Left ventricle myocardium inferior (tissue), 1 donor: ENCODE measurements at places on chromosomes 16 and 17. TPM values are rescaled to one million over a fixed set of nuclear protein-coding genes. Genes with fewer than 3 reads are reported as not detected.

DNA sequence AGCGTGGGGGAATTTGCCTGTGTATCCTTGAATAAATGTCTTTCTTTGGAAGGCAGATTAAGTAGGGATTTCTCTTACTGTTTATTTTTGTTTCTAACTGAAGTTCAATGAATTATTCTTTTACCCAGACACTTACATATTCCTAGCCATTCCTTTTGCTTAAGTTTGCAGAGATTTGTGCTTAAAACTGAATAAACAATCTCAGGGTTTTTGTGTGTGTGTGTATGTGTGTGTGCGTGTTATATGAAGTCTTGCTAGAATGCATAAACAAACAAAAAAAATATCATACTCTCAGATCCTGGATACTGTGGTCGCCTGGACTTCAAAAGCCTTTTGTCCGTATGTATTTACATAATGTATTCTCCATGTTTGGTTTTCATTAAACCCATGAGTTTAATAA is 672.8 kb downstream of the MAF start:
- no peak overlapping the region for H3K27ac ChIP-seq
- no peaks in the 10 kb centered on the region for H3K27me3 ChIP-seq
- H3K4me3 ChIP-seq = no peak overlapping the region
- no peaks in the 10 kb centered on the region for H3K4me1 ChIP-seq
- H3K36me3 ChIP-seq = no peaks in the 10 kb centered on the region
- no peak for DNase-seq

GRCh38 chr16:62969711-62970318 is 933.6 kb upstream of the CDH8 start:
- no peak overlapping the region for H3K4me3 ChIP-seq
- DNase-seq = no peak
- H3K27ac ChIP-seq = no peak overlapping the region
- no peaks in the 10 kb centered on the region for H3K36me3 ChIP-seq
- H3K4me1 ChIP-seq = no peaks in the 10 kb centered on the region

- H3K27ac ChIP-seq = no peak overlapping the region
- H3K27me3 ChIP-seq = peaks cover 13% of the 10 kb centered on the region
- no peaks in the 10 kb centered on the region for H3K36me3 ChIP-seq
- H3K4me1 ChIP-seq = peaks cover 14% of the 10 kb centered on the region
- DNase-seq = peak; percentile 48
Measured at GRCh38 chr16:88088161-88088581, 136.9 kb downstream of the BANP start.

DNA sequence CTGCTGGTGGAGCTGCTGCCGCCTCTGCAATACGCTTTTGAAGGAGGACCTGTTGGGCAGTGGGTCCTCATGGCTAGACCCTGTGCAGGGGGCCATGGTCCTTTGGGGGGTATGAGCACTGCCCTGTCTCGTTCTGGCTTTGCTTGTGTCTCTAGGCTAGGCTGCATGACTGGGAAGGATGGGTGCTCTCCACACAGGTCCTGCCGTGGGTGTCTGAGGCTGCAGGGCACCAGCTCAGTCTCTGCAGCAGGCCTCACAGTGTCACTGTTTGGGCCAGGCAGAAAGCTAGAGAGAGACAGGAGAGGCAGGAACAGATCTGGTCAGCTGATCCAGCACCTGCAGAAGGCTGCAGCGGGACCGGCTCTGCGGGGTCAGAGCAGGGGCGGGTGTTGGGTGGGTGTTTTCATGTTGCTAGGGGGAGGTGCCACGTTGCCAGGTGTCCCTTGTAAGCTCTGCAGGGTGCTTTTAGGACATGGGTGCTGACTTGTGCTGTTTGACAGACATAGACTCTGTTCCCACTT is 111.4 kb downstream of the SNX29 start:
- no peaks in the 10 kb centered on the region for H3K27me3 ChIP-seq
- peak; percentile 58 for DNase-seq
- peaks cover 4% of the 10 kb centered on the region for H3K36me3 ChIP-seq
- peak overlapping the region; percentile 72 for H3K27ac ChIP-seq
- H3K4me3 ChIP-seq = no peak overlapping the region

GRCh38 chr16:13939821-13940220 is 19.9 kb downstream of the ERCC4 start:
- H3K27ac ChIP-seq = no peak overlapping the region
- no peak for DNase-seq
- peaks cover 30% of the 10 kb centered on the region for H3K36me3 ChIP-seq

GRCh38 chr17:62968445-62968923 is 2.4 kb downstream of the TANC2 start:
- H3K27me3 ChIP-seq = no peaks in the 10 kb centered on the region
- H3K4me1 ChIP-seq = peaks cover 27% of the 10 kb centered on the region
- no peak overlapping the region for H3K4me3 ChIP-seq
- H3K27ac ChIP-seq = no peak overlapping the region
- DNase-seq = no peak

DNA sequence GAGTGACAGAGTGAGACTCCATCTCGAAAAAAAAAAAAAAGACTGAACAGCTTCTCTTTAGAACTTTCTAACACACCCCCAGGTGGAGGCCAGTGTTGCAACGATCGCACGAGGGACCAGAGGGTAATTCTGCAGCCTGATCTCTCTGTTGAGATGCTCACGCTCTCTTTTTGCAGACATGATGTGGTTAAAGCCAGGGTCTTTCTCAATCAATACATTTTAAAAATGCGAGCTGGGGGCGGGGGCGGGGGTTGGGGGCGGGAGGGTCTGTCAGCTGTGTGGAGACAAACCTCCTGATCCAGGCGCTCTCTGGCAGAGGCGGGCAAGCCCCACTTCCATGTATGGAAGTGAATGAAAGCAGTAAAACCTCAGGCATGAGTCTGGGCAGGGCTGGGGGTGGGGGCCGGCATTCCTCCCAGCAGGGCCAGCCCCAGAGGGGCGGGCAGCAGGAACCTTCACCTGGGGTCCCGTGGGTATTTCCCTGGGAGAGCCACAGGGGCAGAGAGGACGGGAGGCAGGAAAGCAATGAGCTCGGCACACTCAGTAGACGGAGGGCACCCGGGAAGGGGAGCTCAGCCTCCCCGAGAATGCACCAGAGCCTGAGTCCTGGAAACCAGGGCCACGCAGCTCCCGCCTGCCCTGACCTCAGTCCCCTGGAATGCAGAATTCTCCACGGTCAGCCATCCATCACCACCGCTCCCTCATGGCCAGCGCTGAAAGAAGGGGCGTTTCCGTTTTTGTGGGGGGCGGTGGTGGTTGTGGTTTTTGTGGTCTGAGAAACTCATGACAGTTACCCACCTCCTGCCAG is 28.0 kb downstream of the NXN start:
- peaks cover 25% of the 10 kb centered on the region for H3K4me1 ChIP-seq
- no peak overlapping the region for H3K27ac ChIP-seq
- DNase-seq = no peak
- no peaks in the 10 kb centered on the region for H3K36me3 ChIP-seq
- peak overlapping the region; percentile 34 for H3K4me3 ChIP-seq
- H3K27me3 ChIP-seq = no peaks in the 10 kb centered on the region

GRCh38 chr16:19384656-19385055 is 33.0 kb upstream of the TMC5 start:
- no peaks in the 10 kb centered on the region for H3K4me1 ChIP-seq
- no peak overlapping the region for H3K27ac ChIP-seq
- DNase-seq = no peak
- H3K36me3 ChIP-seq = no peaks in the 10 kb centered on the region
- H3K27me3 ChIP-seq = peaks cover 90% of the 10 kb centered on the region

- peaks cover 6% of the 10 kb centered on the region for H3K36me3 ChIP-seq
- H3K27me3 ChIP-seq = peaks cover 96% of the 10 kb centered on the region
- peak overlapping the region; percentile 85 for H3K4me3 ChIP-seq
- H3K27ac ChIP-seq = peak overlapping the region; percentile 92
- DNase-seq = no peak
Measured at GRCh38 chr16:54937671-54938211, 7.1 kb downstream of the IRX5 start.

DNA sequence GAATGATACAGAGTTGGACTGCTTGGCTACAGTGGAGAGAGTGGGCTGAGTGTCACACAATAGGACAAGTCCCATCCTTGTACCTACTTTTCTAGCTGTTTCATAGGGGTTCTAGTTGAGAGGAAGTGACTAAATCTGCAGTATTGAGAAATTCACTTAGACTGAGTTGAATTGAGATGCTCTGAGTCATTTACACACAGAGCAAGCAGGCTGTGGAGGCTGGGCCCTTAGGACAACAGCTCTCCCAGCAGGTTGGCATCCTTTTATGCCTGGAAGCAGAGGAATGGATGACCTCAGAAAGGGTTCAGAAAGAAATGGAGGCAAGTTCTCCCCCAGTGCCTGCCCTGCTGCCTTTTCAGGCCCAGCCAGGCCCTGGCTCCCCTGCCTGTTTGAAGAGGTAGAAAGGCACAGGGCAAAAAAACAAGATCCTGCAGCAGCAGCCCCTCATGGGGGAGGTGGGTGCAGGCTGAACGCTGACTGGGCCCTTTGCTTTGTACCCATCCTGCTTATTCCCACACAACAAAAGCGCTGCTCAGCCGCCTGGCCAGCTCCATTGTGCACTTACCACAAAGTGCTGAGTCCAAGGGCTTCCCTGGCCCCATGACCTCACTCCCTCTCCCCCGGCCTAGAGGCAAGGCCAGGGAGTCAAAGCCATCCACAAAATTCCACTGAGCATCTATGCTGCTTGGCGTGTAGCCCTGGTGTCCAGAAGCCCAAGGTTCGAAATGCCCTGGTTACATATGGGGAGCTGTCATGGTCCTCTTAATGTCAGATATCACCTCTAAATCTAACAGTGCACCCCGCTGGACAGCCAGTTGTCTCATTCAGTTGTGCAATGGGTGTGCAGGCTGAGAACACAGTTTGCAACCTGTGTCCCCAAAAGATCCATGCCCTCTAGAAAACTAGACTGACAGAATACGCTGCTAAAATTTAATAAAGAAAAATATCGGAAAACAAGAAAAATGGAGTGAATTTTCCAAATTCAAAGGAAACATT is 5.4 kb upstream of the CRYBA1 start:
- H3K36me3 ChIP-seq = no peaks in the 10 kb centered on the region
- H3K4me3 ChIP-seq = no peak overlapping the region
- no peak overlapping the region for H3K27ac ChIP-seq
- no peaks in the 10 kb centered on the region for H3K4me1 ChIP-seq
- no peaks in the 10 kb centered on the region for H3K27me3 ChIP-seq

DNA sequence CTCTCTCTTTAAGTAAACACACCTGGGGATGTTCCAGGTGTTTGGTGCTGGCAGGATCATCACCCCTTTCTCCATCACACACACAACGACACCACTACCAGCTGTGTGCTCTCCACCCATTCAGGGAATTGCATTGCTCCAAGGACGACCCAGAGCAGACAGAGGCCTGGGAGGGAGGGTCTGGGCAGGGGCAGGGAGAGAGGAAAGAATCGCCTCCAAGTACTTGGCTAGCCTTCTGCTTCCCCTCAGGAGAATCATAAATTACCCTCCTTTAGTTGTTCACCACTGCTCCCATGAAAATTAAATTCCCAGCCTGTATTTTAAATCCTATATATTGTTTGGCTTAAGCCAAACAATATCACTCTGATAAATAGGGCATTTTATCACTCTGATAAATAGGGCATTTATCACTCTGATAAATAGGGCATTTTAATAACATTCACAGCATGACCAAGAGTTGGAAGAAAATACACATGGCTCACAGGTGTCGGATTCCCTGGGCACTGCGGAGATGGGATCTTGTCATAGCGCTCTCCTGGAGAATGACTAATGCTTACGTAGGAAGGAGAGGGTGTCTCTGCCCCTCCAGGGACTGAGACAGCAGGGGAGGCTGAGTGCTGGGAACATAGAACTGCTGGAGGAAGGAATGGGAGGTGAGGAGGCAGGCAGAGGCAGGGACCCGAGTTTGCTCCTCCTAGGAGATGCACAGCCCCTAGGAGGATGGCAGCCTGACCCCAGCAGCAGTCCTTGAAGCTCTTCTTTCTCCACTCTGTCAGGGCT is 673.6 kb downstream of the HS3ST4 start:
- DNase-seq = no peak
- H3K27ac ChIP-seq = no peak overlapping the region
- H3K27me3 ChIP-seq = peaks cover 21% of the 10 kb centered on the region

- no peaks in the 10 kb centered on the region for H3K27me3 ChIP-seq
- no peak for DNase-seq
- H3K4me1 ChIP-seq = peaks cover 35% of the 10 kb centered on the region
- peak overlapping the region; percentile 14 for H3K27ac ChIP-seq
- peaks cover 27% of the 10 kb centered on the region for H3K36me3 ChIP-seq
Measured at GRCh38 chr16:30927789-30928378, 4.5 kb downstream of the FBXL19 start.

GRCh38 chr16:20001856-20002707 is 71.6 kb downstream of the GPR139 start:
- H3K4me3 ChIP-seq = no peak overlapping the region
- no peaks in the 10 kb centered on the region for H3K36me3 ChIP-seq

DNA sequence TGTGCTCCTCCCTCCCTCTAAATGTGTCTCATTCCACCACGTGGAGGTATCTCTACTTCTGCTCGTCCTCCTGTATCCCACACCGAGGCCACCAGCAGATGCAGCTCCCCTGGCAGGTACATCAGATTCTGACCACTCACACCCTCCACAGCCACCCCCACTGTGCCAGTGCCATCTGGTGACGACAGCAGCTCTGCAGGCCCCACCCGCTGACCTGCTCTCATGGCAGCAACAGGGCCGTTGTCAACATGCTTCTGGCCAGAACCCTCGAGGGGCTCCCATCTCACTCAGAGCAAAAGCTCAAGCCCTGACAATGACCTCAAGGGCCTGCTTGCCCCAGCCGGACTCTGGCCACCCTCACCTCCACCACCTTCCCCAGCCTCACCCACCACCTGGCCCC is 93.4 kb downstream of the AMFR start:
- H3K36me3 ChIP-seq = no peaks in the 10 kb centered on the region
- no peak for DNase-seq
- H3K27me3 ChIP-seq = no peaks in the 10 kb centered on the region
- peaks cover 22% of the 10 kb centered on the region for H3K4me1 ChIP-seq

GRCh38 chr17:70232466-70232865 is 63.1 kb downstream of the KCNJ2 start:
- H3K27me3 ChIP-seq = no peaks in the 10 kb centered on the region
- no peak overlapping the region for H3K27ac ChIP-seq
- no peaks in the 10 kb centered on the region for H3K36me3 ChIP-seq
- H3K4me3 ChIP-seq = no peak overlapping the region
- H3K4me1 ChIP-seq = no peaks in the 10 kb centered on the region

DNA sequence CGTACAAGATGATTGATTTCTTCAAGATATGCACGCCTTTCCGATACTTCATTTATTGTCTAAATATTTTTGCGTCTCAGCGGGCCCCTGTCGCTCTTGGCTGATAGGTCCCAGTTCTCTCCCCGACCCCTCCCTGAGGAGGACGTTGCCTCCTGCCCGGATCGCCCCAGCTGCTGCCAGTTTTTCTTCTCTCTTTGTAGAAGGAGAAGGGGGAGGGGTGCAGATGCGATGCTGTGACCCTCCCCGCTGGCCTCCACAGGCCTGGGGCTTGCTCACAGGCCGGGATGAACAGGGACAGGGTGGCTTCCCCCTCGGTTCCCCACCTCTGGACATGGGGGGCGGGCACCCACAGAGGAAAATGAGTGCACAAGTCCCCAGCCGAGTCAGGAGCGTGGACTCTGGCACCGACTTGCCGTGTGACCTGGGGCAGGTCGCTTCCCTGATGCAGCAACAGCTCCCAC is 53.6 kb upstream of the ZC3H18 start:
- no peaks in the 10 kb centered on the region for H3K36me3 ChIP-seq
- no peak overlapping the region for H3K27ac ChIP-seq
- no peaks in the 10 kb centered on the region for H3K4me1 ChIP-seq
- H3K4me3 ChIP-seq = no peak overlapping the region
- DNase-seq = no peak

TBC1D3G gene
- not detected for total RNA-seq

LRRC46 gene
- total RNA-seq = 0.63 TPM

PRKCB gene
- 1.6 TPM for total RNA-seq

CDH8 gene
- 0.14 TPM for total RNA-seq

TPSG1 gene
- total RNA-seq = not detected

CLCN7 gene
- total RNA-seq = 45.3 TPM

SCIMP gene
- 0.74 TPM for total RNA-seq

TMIGD1 gene
- not detected for total RNA-seq
